ENCODE measurements at places on chromosomes 4 and X.

DNA sequence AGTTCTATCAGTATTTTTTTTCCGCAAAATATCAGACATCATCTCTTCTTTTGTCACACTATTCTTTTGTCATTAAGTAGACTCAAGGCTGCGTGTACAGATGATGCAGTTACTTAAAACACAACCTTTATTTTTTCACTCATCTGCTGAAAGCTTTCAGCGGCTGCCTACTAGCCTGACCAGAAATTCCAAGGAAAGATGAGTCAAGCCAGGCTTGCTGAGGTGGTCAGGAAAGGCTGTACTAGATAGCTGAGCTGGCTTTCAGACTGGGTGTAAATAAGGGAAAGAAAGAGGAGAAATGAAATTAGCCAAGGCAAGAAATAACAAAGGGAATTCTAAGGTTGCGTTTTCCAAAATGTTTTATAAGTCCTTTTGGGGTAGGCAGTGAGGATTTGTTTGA lies 17.9 kb downstream of the STK26 start:
- no peak for DNase-seq

DNA sequence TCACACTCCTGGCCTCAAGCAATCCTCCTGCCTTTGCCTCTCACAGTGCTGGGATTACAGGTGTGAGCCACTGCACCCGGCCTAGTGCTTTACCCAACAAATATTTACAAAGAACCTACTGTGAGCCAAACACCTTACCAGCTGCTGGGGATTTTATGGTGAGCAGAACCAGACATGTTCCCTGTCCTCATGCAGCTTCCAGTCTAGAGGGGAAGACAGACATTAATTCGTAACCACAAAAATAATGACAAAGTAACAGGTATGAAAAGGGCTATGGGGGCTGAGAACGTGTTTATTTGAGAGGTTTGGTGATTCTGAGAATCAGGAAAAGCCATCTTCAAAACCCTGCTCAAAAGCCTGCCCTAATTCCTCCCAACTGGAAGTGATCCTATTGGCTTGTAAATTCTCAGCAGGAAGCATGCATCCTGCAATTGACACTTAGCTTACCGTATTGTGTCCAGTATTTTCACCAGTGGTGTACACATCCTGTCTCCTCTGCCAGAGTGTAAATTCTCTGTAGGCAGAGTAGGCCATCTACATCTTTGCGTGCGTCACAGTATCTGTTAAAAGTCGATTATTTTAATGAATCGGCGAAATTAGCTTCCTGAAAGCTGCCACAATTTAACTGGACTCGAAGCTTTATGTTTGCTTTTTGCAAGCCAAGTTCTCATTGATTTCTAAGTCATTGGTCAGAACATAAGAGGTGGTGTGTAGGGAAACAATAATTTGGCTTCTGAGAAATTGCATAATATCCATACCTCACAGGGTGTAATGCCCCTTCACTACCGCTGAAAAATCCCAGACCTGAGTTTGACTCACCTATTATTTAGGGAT lies 67.0 kb downstream of the TMEM156 start:
- no peak for DNase-seq

DNA sequence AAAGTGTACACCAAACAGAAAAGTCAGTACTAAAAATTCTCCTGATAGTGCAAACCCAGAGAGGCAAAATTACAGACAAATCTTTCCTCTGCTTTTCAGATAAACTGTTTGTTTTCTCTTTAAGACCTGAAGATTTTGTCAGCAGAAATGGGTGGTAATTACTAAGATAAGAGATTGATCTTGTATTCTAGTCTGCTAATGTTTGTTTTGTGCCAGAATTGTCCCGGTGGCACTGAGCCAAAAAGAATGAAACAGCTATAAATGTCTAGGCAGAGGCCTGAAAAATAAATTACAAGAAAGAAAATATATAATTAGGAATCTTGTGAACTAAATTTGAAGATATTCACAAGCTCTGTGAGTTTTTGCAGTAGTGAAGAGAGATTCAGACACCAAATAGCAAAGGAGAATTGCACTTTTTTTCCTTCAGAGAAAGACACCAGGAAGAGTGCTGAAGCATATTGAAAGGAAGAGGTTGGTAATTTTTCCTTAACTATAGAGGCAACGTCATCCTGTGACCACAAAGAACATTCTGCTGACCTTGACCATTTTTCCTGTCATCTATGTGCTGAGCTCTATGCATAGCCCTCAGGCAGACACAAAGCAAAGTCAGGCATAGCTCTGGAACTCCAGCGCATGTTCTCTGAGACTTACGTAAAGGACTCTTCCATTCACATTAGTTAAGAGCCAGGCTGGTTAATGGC lies 314.5 kb upstream of the RASGEF1B start:
- DNase-seq = no peak

- DNase-seq = no peak
Measured at GRCh38 chr4:1361431-1361830, 14.4 kb downstream of the UVSSA start.

DNA sequence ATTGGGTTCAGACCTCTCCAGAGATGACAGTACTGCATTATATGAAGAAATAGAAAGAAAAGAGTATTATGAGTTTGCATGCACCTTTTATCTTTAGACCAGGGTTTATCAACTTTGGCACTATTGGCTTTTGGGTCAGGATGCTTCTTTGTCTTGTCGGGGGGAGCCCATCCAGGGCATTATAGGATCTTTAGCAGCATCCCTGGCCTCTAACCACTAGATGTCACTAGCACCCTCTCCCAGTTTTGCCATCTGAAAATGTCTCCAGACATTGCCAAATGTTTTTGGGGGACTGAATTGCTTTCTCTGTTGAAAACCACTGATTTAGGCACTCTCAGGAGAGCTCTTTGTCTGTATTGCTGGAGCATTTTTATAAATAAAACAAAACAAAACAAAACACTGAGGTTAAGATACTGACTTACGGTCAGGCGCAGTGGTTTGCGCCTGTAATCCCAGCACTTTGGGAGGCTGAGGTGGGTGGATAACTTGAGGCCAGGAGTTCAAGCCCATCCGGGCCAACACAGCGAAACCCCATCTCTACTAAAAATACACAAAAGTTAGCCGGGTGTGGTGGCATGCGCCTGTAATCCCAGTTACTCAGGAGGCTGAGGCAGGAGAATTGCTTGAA lies 23.6 kb downstream of the CA5B start:
- DNase-seq = no peak

DNA sequence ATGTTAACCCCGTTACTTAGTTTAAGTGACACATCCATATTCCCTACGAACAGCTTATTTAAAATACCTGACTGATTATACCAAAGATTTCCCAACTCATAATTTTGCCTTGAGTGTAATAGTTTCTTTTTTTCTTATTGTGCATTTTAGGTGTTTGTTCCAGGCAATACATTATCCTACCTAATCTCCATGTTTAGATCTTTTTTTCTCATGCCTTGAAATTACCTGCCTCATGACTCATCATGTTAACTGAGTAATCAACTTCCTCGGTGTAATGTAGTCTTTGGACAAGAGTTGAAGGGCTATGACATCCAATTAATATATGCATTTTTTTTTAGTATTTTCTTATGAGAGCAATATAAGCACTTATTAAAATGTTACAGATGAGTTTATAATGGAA lies 228.7 kb upstream of the ANKRD50 start:
- no peak for DNase-seq

DNA sequence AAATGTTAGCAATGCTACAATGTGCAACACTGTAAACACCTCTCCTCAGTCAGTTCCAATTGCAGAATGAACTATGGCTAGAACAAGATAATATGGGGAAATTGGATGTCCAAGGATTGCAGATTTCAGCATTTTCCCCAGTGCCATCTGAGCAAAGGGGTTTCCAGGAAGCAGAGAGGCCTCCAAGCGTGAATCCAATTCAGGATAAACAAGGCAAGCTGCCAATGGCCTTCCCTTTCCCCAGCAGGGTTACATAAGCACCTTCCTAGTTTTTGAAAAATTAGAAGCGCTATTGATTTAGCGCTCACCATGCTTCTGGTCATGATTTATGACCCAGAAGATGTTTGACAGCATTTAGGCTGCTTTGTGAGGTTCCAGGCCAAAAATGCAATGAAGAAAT lies 223.0 kb upstream of the GATB start:
- no peak for DNase-seq

DNA sequence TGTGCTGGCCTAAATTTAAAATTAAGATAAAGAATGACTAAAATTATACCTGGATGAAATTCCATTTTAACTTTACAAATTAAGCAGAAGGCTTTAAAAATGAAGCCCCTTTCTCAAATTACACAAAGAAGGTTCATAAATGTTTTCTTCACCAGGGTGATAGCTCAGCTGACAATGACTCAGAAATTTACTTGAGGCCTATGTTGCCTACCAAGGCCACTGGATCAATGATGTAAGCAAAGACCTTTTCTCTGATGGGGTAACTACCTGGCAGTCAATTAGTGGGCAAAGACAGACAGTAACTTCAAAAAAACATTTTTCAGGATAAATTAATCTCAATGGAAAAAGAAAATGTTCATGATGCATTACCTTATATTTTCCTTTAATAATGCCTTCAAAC lies 23.9 kb upstream of the GPR34 start:
- no peak for DNase-seq

GRCh38 chrX:118519411-118520215 lies 24.0 kb downstream of the DOCK11 start:
- DNase-seq = no peak

GRCh38 chr4:13399257-13399656 lies 84.9 kb downstream of the RAB28 start:
- DNase-seq = no peak

- no peak for DNase-seq
Measured at GRCh38 chr4:48786549-48786948, 6.5 kb upstream of the FRYL start.

DNA sequence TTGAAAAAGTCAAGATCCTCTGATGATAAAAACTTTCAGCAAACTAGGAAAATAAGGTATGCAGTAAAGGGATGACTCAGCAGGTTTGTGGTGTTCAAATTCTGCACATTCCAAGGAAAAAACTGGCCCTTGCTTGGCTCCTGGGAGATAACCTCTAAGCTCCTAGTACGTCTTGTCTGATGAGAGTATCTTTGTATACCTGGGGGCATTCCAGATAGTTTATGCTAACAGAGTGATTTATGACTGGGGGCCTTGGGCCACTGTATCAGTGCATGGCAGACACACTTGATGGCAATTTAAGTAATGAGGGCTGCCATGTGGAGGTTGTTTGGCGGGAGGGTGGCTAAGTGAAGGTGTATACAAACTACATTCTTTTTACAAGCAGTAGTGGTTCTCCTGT lies 56.9 kb downstream of the NSG1 start:
- DNase-seq = no peak

GRCh38 chr4:2478229-2478628 lies 9.3 kb downstream of the RNF4 start:
- DNase-seq = no peak

- DNase-seq = no peak
Measured at GRCh38 chrX:989959-990510, 222.4 kb downstream of the CRLF2 start.

DNA sequence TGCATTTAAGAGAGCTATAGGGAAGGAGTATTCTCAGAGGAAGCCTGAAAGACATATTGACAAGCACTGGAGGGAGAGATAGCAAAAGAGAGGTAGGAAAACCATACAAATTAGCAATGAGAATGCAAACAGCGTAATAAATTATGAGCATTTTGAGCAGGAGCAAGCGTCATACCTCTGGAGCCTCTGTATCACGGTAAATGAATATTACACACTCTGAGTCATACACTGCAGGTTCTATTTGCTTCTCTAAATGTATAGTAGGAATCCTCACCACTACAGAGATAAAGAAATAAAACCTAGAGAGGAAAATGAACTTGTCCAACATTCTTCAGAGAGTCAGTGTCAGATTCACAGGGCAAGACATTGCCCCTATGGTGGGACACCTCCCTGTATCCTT lies 46.4 kb upstream of the GABRE start:
- DNase-seq = no peak

GRCh38 chr4:155592179-155592937 lies 74.3 kb upstream of the GUCY1A1 start:
- no peak for DNase-seq

GRCh38 chr4:58590722-58591121 lies 1480.5 kb upstream of the IGFBP7 start:
- DNase-seq = no peak

- no peak for DNase-seq
Measured at GRCh38 chr4:78310740-78311115, 240.8 kb upstream of the ANXA3 start.

DNA sequence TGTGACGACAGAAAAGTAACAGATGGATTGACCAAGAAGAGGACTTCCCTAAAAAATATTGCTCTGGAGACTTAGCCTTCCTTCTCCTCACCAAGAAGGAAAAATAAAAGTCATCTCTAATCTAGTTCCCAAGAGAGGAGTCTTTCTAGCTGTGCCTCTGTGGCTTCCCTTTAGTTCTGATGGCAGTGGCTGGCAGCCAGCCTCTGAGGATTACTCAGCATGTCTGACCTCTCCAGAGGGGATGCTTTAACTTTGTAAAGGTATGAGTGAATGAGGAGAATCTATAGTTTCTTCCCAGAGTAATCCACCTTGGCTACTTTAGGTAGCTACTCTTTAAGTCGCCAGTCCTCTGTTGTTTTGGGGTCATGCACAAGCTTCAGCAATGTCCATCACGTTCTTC lies 163.9 kb upstream of the KIT start:
- no peak for DNase-seq

DNA sequence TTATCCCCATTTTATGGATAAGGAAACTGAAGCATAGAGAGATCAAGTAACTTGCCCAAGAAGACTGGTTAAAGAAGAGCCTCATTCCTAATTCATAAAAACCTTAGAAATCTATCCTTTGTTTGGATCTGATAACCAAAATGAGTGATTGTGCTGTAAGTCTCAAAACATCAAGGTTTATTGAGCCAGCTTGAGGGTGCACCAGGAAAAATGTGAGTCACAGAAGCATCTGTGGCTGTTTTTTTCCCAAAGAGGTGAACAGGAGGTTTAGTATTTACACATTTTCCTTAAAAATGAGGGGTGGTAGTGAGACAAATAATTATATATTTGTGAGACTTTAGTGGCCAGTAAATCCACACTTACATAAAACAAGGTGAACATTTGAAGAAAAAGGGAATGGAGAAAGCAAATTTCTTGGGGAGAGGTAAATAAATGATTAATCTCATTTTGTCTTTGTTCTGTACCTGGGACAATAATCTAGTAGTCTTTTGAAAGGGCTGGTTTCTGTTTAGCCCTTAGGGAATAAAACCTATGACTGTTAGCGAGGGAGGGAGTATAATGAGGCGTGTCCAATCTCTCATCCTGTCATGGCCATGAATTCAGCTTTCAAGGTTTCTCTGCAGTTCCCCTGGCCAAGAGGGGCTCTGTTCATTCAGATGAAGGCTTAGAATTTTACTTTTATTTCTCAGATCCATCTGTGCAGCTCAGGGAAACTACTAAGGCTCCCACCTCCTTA lies 12.2 kb upstream of the FMR1 start:
- no peak for DNase-seq

Data from stimulated activated CD8-positive, alpha-beta memory T cell treated with anti-CD3 and anti-CD28 coated beads, Interleukin-12 subunit alpha, Interleukin-12 subunit beta, amount 100 ng/mL, for 1 hour (primary cell).